ENCODE measurements at places on chromosomes 7 and 10.

GRCh38 chr10:16195178-16195769, 241.5 kb upstream of the PTER start:
- DNase-seq: no peak

DNA sequence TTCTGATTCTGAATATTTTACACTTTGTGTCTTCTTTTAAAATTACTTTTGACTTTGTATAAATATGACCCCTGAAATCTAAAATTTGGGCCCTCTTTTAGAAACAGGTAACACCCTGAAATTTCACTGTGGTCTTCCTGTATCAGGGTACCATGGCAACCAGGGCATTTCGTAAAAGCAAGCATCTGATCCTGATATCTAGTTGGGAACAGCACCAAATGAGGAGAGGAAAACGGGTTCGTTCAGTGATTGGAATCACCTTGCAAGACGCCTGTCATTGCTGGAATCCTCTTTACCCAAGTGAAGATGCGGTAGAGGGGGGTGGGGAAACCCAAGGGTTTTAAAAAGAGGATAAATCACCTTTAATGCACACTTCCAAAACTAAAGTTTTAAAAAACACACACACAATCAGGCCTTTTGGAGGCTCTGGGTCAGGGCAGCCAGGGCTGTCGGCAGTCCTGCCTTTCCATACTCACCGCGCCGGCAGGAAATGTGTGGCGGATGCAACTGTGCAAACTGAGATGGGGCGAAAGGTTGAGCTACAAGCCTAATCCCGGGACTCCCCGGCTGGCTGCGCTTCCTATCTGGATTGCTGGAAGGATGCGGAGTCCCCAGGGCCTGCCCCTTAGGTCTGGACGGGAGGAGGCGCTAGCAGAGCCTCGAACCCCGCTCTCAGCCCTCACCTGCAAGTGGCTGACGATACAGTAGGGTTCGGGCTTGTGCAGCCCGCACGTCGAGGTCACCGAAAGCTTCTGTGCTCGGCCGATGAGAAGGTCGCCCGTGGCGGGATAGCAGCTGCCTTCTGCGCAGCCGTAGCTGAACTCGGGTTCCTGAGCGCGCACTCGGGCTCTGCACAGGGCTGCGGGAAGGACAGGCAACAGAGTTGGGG, 1.8 kb downstream of the LAMB1 start:
- no peak for DNase-seq

- DNase-seq: no peak
Measured at GRCh38 chr7:155798673-155799439, 13.4 kb downstream of the SHH start.

- no peak for DNase-seq
Measured at GRCh38 chr10:114908896-114909295, 29.1 kb upstream of the TRUB1 start.

DNA sequence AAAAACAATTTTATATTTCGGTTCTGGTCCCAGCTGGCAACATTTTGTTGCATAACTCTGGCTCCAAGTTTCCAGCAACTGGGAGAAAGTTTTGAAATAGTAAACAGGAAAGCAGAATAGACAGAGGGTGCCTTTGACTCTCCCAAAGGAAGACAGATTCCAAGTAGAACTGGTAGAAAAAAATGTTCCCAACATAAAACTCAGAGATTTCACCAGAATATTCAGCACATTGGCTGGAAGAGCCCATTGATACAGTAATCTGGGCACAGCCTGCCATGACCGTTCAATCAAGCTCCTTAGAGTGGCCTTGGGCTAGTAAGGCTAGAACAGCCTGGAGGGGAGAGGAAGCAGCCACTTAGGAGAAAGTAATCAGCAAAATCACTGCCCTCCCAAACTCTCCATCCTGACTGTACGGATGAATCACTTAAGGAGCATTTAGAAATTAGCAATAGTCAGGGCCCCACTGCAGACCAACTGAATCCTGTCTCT, 120.4 kb downstream of the CUBN start:
- no peak for DNase-seq
